Renal cortex interstitium (tissue), 15 donors: ENCODE measurements at places on chromosomes 1 and 21. TPM values are rescaled to one million over a fixed set of nuclear protein-coding genes. Genes with fewer than 3 reads are reported as not detected.

The MXRA8 gene
- 145 TPM for polyA plus RNA-seq

The WNT9A gene
- polyA plus RNA-seq, result 1.9 TPM

The LYSMD1 gene
- polyA plus RNA-seq, result 19.0 TPM

The INSRR gene
- polyA plus RNA-seq, result 1.6 TPM

The TMEM52 gene
- 1.2 TPM for polyA plus RNA-seq

The PPM1J gene
- polyA plus RNA-seq, result 1.4 TPM

The GSTM5 gene
- 42.5 TPM for polyA plus RNA-seq

The SPATA6 gene
- 14.5 TPM for polyA plus RNA-seq

The FCAMR gene
- 9.6 TPM for polyA plus RNA-seq

The MCOLN3 gene
- polyA plus RNA-seq, result 8.7 TPM

The SERPINC1 gene
- polyA plus RNA-seq, result 0.40 TPM

The FCRL4 gene
- polyA plus RNA-seq, result not detected

The ARID1A gene
- polyA plus RNA-seq, result 107 TPM

The OR2T35 gene
- not detected for polyA plus RNA-seq

The DMRTA2 gene
- polyA plus RNA-seq, result not detected

The RAP1GAP gene
- 19.2 TPM for polyA plus RNA-seq

The PALMD gene
- 2.6 TPM for polyA plus RNA-seq

The DIO1 gene
- polyA plus RNA-seq, result 5.1 TPM

The ABCG1 gene
- 14.1 TPM for polyA plus RNA-seq

The RNU1-2 gene
- not detected for polyA plus RNA-seq

The GPR157 gene
- 1.5 TPM for polyA plus RNA-seq

The TCEA3 gene
- polyA plus RNA-seq, result 49.2 TPM

The TBX19 gene
- 1.7 TPM for polyA plus RNA-seq

The CD5L gene
- not detected for polyA plus RNA-seq

The DNAI4 gene
- polyA plus RNA-seq, result 16.2 TPM

The FAM72B gene
- polyA plus RNA-seq, result 5.2 TPM

The SUSD4 gene
- 16.2 TPM for polyA plus RNA-seq

The SLAMF9 gene
- not detected for polyA plus RNA-seq

The LMX1A gene
- polyA plus RNA-seq, result 0.07 TPM

The LCE3A gene
- not detected for polyA plus RNA-seq

The SPRR3 gene
- not detected for polyA plus RNA-seq

The IVL gene
- 0.09 TPM for polyA plus RNA-seq

The ADGRL4 gene
- 30.3 TPM for polyA plus RNA-seq

The FCRL2 gene
- 0.09 TPM for polyA plus RNA-seq
